Activated T-helper 2 cell treated with anti-CD3 and anti-CD28 coated beads, Interferon-gamma antibody, Interleukin-2, Interleukin-4, amounts not matched to agents 10 μg/mL and 5 μg/mL and 100 μg/mL, durations not matched to agents 14 hours and 24 hours and 36 hours (primary cell): ENCODE measurements at places on chromosomes 1 and 21. TPM values are rescaled to one million over a fixed set of nuclear protein-coding genes. Genes with fewer than 3 reads are reported as not detected.

- DNase-seq = no peak
These were observed 57.4 kb downstream of the SLX9 start for GRCh38 chr21:44996983-44997936.

The RSPH1 gene
- total RNA-seq = not detected in 2 replicates

- DNase-seq = no peak
These were observed 7.7 kb downstream of the EPHX1 start for GRCh38 chr1:225817611-225818061.

- DNase-seq = no peak
These were observed 30.6 kb downstream of the SYT6 start for GRCh38 chr1:114122941-114123618.

DNA sequence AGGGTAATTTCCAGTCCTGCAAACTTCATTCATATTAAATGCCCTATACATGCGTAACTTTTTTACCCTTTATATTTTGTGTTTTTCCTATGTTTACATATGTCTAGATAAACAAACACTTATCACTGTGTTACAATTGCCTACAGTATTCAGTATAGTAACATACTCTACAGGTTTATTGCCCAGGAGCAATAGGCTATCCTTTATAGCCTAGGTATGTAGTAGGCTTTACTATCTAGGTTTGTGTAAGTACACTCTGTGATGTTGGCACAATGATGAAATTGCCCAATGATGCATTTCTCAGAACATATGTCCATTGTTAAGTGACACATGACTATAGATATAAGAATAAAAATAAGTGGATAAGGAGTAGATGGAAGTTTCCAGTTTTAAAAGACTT is 345.5 kb upstream of the C1orf87 start:
- DNase-seq = no peak

DNA sequence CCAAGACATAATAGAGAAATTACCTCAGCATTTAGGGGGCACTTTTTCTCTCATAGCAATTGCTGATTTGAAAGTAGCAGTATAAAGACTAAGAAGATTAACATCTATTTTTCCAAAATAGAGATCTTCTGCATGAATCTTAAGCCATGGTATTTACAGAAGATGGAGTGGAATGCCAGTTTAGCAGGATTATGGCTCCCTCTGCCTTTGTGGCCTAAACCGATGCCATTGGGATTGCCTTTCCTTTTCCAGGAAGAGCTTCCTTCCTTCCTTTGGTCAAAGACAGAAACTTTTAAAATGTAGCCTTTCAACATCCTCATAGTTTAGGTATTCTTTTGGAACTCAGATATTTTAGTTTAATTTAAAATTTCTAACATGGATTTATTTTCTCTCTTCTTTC is 39.4 kb downstream of the CFHR5 start:
- DNase-seq = no peak

DNA sequence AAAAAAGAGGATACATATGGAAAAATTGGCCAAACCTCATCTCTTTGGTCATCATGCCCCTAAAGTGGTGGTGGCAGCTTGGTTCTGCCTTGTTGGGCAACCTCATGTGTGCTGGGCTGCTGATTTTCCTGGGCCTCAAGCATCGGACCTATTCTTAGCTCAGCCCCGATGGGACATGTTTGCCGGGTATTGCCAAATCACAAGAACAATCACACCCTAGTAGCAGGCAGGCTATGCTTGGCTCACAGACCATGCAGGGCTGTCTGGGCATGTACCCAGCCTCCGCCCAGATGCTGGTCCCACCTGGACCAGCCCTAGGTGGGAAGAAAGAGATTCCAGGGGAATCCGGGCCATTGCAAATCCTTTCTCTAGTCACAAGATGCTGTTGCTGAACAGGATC is 189.4 kb upstream of the FGGY start:
- no peak for DNase-seq

DNA sequence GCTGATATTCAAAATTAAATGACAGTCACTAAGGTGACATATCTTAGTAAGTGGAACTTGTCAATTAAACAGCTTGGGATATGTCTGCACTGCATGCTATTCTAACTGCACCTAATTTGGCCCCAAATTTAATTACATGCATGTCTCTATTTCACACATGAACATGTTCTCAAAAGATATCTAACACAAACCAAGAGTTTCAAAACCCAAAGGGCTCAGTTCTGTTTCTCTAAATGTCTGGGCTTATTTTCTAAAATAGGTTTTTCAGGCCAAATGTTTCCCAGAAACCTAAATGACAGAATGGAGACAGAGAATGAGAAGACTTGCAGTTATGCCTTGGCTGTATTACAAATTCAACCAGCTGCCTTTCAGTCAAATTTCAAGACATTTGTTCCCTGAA is 11.3 kb downstream of the RAB29 start:
- no peak for DNase-seq

The DCST1 gene
- total RNA-seq = 0.11 TPM in 1 of 2 replicates, not detected in the other

The LRRC8C gene
- total RNA-seq = 56.1 and 56.5 TPM in 2 replicates

The FALEC gene
- 0.37 and 1.9 TPM in 2 replicates for total RNA-seq

DNA sequence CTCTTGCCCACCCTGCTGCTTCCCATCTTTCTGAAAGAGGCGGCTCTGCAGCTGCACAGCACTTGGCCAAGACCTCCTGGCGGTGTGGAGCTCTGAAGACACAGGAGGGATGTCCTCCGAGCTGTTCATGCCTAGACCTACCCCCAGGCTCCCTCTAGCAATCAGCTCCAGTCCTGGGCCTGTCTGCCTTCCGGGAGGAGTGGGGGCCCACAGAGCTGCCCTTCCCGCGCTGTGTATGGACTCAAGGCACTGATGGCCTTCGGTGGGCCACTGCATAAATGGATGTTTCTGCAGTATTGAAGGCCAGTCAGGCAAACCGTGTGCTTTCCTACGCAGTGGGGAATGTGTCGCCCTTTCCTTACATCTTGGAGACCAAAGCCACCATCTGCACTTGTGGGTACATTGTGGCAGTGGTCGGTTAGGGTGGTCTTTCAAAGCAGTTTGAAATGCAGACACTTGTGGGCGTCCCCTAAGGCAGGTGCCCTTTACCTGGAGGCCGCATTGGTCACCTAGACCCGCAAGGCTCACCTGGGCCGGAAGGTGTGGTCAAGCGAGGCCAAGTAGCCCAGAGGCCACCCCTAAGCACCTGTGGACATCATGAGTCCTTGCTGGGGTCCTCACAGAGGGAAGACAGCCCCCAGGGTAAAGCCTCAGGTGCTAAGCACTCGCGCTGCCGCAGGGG is 912 bp upstream of the PKNOX1 start:
- DNase-seq = no peak

- DNase-seq = no peak
These were observed 26.8 kb downstream of the SLC1A7 start for GRCh38 chr1:53115403-53116306.

GRCh38 chr1:85201340-85202091 is 700 bp upstream of the SYDE2 start:
- peak; percentile 56 for DNase-seq

The NCF2 gene
- total RNA-seq = 2.2 and 2.6 TPM in 2 replicates

GRCh38 chr1:61951731-61952580 is 209.7 kb downstream of the PATJ start:
- DNase-seq = no peak

DNA sequence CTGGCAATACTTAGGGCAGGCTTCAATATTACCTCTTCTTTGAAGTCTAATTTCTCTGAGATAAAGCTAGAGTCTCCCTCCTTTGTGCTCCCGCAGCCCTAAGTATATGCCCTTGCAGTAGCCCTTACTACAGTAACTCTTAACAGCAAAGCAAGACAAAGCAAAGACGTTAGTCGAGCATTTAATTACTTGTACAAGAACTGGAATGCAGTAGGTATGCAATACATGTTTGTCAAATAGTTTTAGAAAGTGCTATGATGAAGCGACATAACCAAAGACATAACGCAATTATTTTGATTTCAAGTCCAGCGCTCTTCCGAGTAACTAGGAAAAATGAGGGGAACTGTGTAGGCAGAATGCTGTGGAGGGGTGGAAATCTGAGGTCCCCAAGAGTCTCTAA is 1.6 kb downstream of the P3H1 start:
- DNase-seq = no peak
